ENCODE measurements at places on chromosomes 16 and 17.
A peak's percentile ranks its signal among the peaks of the same experiment; 100 is the strongest.

- no peak for DNase-seq
Observed at GRCh38 chr17:19243838-19244237, 6.7 kb downstream of the EPN2 start.

GRCh38 chr16:77059446-77059845 is 131.5 kb upstream of the MON1B start:
- DNase-seq: no peak

DNA sequence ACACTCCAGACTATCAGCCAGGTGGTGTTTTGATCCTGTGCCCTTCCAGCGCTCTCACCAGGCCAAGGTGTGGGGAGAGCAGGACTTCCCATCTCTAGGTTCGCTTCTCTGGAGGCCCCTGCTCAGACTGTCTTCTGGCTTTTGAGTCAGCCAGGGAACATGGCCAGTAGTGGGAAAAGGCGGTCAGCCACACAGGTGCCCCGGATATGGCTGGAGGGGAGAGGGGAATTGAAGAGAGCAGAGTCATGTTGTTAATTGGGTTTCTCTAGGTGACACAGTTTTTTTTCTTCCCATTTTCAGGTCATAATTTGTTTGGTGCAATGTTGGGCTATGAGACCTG is 1.5 kb downstream of the MINK1 start:
- DNase-seq: no peak

- DNase-seq: no peak
Observed at GRCh38 chr17:67111327-67111726, 67.0 kb downstream of the CACNG1 start.

GRCh38 chr17:55710410-55710809 is 12.3 kb downstream of the TMEM100 start:
- DNase-seq: no peak

- DNase-seq: no peak
Observed at GRCh38 chr17:72946156-72946555, 146.3 kb downstream of the SLC39A11 start.

DNA sequence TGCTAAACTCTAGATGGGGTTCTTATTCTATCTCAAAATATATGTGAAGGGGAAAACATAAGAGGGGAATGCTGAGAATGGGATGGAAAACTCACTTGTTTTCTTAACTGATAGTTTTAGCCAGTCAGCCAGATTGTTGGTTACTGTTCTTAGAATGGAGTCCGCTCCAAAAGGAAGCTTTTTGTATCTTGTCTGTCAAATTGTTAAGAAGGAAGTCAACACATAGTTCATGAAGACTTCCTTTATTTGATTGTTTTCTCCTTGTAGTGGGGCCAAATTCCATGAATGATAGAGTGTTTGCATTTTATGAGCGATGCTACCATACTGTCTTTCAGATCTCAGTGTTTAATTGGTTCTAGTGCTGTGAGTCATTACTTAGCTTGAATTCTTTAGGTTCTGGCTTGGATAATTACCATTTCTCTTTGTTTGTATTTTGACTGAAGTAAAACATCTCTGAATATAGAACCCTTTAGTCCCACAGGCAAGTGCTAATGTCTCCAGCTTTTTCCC is 98.3 kb upstream of the GOT2 start:
- no peak for DNase-seq

DNA sequence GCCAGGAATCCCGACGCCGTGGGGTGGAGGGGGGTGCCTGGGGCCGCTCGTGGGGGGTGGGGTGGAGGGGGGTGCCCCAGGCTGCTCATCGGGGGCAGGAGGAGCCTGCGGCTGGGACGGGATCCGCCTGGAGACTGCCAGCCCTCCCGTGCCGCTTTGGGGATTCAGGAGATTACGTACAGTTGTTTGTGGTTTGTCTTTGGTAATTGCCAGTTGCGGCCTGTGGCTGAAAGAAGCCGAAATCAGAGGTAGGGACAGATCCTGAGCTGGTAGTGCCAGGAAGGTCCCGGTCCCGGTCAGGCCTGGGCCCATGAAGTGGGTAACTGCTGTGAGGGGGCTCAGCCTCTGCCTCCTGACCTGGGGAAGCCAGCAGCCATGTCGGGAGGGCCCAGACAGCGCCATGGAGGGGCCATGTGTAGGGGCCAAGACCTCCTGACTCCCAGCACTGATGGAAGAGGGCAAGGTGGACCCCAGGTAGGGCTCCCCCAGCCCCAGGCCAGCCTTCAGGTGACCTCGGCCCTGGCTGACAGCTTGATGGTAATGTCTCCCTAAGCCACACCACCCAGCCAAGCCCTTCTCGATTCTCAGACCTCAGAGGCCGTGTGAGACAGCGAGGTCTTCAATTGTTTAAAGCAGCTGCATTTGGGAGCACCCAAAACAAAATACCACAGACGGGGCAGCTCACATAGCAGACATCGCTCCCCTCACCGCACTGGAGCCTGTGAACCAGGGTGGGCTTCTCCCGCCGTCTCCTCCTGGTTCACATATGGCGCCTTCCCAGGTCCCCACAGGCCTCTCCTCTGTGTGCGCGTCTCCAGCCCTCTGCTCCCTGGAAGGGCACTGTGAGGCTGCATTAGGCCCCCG is 34.9 kb upstream of the SSTR5 start:
- no peak for DNase-seq

DNA sequence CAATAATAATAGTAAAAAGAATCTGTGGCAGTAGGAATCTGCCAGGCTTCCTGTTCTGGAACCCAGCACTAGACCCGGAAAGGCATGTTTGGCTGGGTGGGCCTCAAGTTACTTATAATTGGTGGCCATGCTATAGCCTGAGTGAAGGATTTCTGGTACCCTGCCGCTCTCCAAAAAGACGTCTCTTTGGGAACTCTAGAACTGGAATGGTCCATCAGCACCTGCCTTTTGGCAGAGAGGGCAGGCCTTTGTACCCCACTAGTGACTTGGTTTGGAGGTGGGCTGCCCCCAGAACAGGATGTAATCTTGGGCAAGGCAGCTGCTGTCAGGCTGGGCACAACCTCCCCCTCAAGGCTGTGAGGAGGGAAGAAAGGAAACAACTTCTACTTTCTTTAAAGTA is 29.3 kb upstream of the ST6GALNAC1 start:
- DNase-seq: no peak

DNA sequence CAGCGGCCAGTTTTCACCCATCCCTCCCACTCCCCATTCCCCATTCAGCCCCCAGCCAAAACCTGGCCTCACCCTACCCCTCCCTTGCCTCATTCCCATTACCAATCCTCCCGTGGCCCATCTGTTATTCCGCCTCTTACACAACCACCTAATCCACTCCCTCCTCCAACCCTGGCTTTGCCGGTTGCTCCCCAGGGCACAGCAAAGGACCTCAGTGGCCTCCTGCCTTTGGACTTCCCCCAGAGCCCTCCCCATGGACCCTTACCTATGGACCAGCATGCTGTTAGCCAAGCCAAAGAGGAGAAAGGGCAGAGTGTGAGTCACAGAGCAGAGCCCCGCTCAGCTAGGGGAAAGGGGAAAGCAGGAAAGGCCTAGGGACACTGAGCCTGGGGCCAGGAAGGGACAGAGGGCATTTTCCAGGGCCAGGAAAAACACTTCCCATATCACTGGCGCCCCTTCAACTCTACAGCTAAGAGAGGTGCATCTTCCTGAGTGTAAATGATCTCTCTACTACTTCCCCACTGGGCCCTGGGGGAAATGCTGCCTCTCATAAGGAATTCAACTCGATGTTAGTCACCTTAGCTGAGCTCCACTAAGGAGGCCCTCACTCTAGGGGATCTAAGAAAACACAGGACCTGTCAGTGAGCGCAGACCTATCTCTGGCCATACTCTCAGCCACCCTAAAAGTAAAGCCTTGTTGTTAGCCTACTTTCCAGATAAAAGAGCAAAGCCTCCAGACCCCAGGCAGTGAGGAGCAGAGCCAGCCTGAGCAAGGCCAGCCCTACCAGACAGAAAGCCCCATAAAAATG is 10.6 kb downstream of the PEMT start:
- no peak for DNase-seq

DNA sequence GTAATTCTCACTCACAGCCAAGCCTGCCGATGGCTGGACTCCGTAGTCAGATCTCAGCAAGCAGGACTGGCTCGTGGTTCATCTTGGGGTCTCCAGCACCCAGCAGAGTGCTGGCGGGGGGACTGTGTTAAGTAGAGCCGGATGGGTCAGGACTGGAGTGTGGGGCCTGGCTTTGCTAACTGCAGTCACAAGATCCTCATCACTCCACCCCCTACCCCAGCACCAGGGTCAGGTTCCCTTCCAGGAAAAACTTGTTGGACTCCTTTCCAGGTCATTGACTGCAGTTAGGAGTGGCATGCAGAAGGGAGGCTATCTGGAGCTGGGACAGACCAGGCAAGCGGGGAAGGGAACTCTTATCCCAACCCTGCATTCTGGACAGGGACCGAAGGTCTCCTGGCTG is 6.0 kb downstream of the CIITA start:
- peak; percentile 34 for DNase-seq

- no peak for DNase-seq
Observed at GRCh38 chr17:6927290-6928126, 68.3 kb upstream of the ALOX12 start.

GRCh38 chr16:8402981-8403843 is 187.1 kb downstream of the TMEM114 start:
- no peak for DNase-seq

DNA sequence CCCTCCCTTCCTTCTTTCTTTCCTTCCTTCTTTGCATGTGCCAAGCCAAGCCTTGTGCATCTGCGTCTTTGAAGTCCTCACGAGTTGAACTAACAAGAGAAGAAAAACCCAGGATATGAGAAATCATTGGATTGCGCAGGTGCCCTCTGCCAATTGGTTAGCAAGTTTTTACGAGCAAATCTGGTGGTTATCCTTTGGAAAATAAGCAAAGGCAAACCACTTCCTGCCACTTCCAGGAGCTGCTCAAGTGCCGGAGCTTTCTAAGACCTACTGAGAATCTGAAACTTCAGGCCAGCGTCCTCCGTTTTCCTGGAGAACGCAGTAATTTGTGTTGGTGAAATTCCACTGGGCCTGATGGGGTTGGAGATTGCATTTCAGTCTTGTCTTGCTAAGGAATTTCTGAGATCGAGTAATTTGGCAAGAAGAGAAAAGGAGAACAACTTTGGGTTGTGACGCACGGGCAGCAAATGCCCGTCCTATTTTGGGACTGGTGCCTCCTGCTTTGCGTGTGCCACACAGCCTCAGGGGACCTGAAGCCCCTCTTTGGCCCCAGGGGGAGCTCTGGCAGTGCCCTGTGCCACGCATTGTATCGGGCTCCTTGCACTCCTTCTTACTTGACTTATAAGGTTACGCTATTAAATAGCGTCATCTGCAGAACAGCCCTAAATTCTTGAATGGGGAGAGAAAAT is 56.4 kb downstream of the CMIP start:
- no peak for DNase-seq

DNA sequence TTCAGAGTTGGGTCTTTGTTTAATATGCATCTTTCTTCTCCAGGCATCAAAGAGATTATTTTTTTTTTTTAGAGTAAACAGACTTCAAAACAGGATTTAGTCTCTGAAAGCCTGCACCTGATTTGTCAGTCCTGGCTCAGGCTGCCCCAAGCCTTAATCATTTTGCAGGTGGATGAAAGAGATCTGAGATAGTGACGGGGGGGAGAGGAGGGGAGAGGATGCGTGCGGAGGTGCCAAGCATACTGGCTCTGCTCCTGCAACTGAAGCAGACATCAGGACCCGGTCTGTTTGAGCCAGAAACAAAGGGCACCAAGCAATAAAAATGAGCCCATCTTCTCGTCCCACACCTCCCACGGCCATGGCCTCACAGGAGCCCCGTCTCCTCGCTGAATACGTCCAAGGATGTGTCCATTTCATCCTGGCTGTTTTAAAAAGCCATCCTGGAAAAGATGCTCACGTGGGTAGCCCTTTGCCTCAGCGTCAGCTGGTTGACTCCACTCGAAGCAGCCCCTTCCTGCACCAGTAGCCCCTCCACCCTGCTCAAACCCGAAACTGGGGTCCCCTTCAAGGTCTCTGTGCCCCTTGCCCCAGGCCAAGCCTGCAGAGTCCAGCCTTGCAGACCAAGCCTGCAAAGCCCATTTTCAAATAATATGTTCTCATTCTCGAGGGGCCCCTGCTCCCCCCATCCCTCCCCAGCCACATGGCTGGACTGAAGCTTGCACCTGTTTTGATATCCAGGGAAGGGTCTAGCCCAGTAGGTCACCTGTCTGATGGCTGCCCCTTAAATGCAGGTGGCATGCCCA is 84.8 kb upstream of the TNRC6C start:
- peak; percentile 51 for DNase-seq

DNA sequence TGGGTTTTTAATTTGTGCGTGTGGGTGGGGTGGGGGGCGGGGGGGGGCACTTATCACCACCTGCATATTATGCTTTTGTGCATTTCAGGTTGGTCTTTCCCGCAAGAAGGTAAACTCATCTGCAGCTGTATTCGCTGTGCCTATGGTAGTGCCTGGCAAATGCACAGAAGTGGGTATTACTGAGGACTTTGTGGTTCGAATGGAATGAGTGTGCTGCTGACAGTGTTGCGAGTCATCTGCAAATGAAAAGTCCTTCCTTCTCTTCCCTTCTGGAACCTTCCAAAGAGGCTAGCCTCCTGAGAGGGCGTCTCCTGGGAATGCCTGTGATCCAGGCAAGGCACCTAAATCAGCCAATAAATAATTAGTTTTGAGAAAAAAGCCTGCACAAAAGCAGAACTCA is 532.9 kb downstream of the MAF start:
- no peak for DNase-seq

- no peak for DNase-seq
Observed at GRCh38 chr16:561957-562938, 2.1 kb downstream of the PRR35 start.

DNA sequence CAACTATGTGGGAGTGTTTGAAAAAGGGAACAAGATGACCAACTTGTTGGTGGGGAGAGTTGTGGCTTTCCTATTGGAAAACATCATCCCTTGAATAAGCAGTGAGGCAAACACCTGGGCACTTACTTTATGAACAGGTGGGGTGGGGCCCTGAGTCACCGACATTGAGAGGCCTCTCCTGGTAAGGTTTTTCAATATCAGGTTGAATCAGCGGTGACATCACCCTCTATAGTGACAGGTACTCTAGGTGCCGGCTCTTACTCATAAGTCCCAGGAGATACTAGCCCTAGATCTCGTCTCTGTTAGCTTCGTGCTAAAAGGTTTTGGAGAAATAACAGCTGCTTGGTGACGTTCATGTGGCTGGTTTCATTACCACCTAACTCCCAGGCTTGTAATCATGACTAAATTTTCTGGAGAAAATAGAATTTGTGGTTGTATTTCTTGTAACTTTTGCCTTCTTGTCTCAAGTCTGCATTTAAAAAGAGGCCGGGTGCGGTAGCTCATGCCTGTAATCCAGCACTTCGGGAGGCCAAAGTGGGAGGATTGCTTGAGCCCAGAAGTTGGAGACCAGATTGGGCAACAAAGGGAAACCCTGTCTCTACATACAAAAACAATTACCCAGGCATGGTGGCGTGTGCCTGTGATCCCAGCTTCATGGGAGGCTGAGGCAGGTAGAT is 19.3 kb downstream of the CDH1 start:
- DNase-seq: no peak

GRCh38 chr16:3027983-3028715 is 4.3 kb downstream of the THOC6 start:
- DNase-seq: peak; percentile 85

DNA sequence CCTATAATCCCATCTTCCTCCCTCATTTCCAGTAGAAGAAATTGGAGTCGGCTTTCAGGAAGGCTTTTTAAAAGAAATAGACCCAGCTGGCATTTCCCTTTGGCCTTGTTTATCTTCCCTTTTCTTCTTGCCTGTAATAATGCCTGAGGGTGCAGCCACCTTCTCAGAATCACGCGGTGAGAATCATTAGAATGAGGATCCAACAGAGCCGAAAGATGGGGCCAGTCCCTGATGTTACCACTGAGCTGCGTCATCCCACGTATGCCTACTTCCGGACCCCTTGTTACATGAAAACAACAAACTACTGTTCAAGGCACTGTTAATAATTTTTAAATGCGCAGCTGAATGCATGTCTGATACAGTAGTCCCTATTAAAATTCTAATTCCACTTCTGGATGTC is 24.1 kb downstream of the SDR42E1 start:
- DNase-seq: no peak
